Amniotic epithelial cell (primary cell): ENCODE measurements at places on chromosomes 16 and 17.
A peak's percentile ranks its signal among the peaks of the same experiment; 100 is the strongest.

DNA sequence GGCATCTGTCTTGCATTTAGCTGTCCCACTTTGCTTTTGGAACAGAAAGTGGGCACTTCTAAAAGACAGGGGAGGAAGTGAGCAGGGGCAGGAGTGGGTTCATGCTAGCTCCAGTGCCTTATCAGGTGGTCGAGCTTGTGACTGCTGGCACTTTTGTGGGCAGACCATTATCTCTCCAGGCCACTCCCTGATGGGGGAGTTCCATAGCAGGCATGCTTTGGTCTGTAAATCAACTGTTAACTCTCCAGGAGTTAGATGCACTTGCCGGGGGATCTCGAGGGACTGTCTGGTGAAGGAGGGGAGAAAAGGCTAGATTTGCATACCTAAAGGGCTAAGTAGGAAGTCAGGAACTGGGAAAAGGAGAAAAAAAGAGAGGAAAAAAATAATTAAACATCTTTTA, 9.3 kb upstream of the CARD14 start:
- peak; percentile 18 for DNase-seq

DNA sequence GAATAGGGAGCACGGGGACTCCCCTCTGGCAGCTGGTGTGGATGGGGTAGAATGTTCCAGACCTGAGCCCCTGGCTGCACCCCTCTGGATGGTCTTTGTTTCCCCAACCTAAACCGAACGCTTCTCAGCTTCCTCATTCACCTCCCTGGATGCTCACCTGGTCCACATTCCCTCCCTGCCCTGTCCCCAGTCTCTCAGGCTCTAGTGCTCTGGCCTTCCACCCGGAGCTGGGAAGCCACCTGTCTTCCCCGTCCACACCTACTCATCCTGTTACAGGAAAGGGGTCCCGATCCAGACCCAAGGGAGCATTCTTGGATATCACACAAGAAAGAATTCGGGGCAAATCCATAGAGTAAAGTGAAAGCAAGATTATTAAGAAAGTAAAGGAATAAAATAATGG, 73.5 kb downstream of the CYLD start:
- no peak for DNase-seq

DNA sequence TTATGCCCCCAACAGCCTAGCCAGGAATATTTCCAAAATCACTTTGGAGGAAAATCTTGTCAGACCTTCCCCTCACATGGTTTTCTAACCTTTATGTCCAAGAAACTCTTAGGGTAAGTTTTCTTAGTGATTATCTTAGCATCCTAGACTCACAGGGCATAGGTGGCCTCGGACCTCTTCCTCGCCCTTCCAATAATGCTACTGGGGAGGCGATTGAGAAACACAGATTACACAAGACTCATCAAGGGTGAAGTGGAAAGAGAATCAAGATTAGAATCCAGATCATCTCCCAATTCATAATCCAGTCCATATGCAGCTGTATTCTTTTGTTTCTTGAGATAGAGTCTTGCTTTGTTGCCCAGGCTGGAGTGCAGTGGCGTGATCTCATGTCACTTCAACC, 358.4 kb upstream of the CDH5 start:
- DNase-seq, result no peak

- DNase-seq, result no peak
These were observed 6.7 kb downstream of the ABCA3 start for GRCh38 chr16:2333772-2334379.

- peak; percentile 8 for DNase-seq
These were observed 20.7 kb downstream of the ACSF3 start for GRCh38 chr16:89114159-89114981.

DNA sequence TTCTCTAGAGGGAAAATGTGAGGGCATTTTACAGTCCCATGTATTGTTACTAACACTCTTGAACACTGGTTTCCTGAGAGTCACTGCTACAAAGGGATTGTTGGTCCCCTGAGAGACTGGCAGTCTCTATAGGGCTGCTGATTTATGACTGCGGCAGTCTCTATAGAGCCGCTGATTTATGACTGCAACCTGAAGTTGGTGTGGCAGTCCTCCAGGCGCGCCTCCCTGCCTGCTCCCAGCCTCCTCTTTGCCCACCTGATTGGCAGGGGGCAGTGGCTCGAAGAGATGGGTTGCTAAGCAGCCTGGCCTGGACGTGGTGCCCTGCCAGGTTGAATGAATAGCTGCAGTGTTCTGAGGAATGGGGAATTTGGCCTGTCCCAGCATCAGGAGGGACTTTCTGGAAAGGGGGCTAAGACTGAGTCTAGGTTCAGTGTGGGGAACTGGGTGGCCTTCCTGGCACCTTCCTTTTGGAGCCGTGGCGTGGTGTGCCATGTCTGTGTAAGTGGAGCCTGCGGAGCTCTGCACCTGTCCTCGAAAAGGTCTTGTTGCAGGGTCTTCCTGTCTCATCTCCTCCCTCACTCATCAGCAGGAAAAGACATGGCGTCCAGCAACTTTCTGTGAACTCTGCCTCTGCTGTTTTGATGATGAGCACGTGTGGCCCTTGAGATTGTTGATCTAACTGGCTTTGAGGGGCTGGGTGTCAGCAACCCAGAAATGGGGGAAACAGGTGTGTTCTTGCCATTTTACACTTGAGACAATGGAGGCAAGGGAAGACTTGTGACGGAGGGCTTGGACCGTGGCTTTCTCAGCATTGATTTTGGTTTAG, 24.9 kb downstream of the SAP30BP start:
- no peak for DNase-seq

DNA sequence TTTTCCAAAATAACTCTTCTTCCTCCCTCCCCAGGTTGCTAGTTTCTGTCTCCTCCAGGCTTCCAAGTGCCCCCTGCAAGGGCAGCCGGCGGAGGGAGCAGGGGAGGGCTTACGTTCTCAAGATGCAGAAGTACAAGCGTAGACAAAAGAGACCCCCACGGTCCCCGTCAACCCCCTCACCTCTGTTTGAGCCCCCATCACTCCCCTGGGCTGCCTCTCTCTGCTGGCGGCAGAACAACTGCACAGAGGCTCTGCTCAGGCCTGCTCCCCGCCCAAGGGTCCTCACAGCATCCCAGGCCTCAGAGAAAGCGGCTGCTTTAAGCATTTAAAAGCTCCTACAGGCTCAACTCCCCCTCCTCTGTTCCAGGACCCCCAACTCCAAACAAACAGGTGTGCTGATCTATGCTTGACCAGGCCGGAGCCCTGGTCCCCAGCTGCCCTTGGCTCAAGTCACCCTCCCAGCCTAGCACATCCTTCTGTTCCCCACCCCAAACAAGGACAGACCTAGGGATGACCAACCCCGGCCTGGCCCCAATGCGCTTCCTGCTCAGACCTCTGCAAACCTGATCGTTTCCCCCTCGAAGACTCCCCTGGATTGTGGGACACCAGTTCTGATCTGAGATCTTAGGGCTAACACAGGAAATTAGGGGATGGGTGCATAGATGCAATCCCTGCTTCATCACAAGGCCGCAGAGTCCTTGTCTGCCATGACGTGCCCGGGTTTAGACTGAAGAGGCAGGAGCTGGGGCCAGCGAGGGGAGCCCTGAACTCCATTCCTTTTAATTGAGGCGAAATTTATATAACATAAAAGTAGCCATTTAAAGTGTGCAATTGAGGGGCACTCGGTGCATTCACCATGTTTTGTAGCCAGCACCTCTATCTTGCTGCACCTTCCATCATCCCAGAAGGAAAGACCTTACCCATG, 17.2 kb upstream of the RBFOX3 start:
- no peak for DNase-seq

GRCh38 chr17:27049104-27049784, 244.7 kb upstream of the WSB1 start:
- DNase-seq, result no peak

DNA sequence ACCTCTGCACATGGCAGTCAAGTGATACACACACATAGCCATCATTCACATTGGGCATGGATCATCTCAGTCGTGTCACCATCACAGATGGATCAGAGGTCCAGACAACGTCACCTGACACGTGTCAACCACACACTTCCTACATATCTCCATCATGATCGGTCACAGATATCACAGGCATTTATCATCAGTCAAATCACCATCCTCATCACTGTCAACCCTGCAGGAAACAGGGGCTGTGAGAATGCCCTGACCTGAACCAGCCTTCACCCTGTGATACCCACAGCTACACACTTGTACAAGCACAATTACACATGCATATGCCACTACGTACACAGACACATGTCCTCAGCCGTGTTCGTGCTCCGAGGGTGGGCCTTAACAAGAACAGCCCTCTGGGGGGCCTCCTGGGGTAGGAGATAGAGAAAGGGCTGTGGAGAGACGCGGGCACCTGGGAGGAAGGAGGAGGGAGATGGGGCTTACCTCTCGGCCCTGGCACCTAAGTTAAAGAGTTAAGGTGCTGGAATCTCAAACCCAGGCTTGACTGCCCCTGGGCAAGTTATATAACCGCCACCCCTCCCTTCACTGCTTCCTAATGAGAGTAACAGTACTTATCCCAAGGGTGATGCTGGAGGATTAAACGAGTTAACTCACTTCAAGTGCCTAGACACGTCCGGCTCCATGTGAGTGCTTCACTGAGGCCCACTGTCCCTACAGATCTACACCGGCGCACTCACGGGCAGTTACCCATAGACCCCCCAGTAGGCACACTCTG, 1.1 kb downstream of the SLC12A4 start:
- DNase-seq, result no peak

DNA sequence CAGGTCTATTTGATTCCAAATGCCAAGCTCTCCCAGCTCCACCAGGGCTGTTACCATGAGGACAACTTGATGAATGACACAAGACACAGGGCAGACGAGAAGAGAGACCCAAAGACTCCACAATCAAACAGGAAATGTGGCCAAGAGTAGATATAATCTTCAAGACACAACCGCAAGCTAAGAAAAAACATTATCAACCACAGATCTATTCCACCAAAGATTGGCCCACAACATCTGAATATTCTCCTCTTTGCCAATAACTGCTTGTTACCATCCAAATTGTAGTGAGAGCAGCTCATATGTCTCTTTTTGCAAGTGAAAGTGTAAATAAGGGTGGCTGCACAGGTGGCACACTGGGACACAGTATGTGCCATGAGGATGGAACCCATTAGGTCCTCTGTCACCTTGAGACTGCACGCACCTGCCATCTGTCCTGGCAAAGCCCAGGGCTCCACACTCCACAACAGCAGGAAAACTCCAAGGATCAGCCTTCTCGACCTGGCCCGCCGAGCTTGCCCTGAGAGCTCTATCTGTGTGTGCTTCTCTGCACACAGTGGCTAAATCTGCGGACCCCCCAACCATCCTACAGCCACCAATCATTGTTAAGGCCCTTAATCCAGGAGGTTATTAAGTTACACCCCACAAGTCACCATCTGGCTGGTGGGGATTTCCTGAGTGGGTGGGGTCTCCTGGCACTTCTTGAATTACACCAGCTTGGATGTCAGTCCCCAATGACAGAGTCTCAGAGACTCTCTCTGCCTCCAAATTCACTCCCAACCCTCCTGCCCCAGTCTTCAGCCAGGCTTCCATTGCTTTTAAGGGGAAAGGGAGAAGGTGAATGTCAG, 50.5 kb downstream of the DYNLRB2 start:
- no peak for DNase-seq

DNA sequence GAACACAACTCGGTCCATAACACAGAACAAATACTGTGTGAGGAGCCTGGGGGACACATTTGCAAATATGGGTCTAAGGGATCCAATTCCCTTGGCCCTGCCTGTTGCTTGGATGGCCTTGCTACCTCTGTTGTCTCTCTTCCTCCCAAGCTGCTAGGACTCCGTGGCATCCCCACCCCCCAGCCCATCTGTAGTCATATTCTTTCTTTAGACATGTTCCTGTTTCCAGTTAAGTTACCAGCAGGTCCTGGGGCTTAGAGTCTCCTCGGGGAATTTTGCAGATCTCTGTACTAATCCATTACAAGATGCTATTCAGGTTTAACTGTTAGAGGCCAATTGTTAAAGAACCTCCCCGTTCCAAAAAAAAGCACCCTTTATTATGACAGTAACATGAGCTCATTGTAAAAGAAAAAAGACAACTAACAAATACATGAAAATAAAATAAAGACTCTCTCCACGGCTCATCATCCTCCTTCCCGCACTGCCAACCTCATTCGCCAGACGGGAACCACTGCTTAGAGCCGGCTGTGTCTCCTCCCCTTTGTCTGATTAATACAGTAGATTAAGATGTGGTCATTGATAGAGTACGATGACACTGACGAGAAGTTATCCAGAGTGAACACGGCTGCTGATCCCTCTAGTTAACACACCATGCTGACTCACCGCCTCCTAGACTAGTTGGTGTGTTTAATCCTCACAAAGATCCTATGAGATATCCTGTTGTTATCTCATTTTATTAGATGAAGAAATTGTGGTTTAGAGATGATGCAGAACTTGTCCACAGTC, 22.2 kb downstream of the HS3ST4 start:
- DNase-seq, result peak; percentile 2

DNA sequence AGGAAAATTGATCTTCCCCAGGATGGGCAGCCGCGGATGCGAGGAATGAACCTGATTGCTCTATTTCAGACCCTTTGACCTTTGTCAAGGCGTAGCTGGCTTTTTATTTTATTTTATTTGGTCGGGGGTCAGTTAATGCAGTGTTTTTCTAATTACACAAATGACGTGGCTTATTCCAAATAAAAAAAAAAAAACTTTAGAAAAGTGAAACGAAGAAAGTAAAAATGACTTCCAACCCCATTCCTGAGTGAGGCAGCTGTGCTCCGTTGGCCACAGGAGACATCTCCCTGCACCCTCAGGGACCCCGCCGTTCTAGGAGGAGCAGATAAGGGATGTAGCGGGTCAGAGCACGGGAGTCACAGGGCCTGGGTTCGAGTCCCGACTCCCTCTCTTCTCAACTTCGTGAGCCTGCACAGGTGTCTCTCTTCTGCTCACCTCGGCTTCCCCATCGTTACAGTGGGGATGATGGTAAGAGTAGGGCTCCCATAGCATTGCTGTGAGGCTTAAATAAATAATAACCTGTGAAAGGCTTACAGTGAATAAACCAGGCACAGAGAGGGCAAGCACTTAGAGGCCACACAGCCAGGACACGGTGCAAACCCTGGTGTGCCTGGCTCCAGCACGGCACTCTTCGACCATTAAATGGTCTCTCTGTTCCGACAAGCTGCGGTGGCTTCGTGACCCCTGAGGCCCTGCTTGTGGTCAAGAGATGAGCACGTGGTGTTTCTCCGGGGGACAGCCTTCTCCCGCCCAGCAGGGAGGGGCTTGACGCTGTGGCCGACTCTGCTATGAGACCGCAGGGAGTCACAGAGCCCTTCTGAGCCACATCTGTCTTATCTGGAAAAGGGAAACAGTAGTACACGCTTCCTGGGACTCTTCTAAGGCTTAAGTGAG, 10.2 kb downstream of the FOXF1 start:
- no peak for DNase-seq
